NCI-H1436 (cell line): ENCODE measurements at places on chromosomes 7 and 10.

GRCh38 chr10:43322331-43322730 is 49.1 kb upstream of the FXYD4 start:
- DNase-seq, result no peak

GRCh38 chr10:98326621-98327027 is 58.6 kb upstream of the LOXL4 start:
- peak; percentile 45 for DNase-seq

DNA sequence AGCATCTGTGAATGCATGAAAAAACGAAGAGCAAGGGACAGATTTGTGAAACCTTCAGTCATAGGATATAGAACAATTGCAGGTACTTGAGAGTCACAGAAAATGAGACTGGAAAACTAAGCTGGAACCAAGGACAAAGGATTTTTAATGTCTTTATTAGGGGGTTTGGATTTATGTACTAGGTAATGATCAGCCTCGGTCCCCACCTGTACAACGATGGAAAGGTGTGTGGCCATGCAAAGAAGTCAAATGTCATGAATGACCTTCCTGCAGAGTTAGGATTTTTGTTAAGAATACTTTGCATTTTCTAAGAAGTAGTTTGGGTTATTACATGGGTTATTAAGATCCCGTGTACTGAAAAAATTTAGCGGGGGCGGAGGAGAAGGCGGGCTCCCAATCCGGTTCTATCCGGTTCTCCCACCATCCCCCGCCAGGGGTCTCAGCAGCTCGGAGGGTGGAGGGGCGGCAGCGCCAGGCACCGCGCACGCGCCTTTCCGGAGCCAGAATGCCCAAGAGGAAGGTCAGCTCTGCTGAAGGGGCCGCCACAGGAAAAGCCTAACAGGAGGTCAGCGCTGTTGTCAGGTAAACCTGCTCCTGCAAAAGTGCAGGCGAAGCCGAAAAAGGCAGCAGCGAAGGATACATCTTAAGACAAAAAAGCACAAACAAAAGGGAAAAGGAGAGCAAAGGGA is 327.5 kb upstream of the PLXDC2 start:
- DNase-seq, result no peak

DNA sequence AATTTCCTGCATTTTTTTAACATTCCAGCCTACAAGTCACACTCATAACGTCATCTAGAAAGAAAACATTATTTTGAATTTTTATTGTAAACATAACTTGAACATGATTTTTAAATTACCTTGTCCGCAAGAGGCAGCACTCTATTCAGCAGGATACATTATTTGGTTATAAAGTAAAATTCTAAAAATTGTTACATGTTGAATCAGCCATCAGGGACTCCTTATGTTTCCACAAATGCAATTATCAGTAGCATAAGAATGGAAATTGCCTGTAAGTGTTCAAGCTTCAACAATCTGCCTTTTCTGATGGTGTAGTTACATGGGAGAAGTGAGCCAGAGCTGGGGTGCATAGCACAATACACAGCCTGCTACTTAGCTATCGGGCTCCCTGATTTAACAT is 97.5 kb downstream of the ZNF365 start:
- no peak for DNase-seq

DNA sequence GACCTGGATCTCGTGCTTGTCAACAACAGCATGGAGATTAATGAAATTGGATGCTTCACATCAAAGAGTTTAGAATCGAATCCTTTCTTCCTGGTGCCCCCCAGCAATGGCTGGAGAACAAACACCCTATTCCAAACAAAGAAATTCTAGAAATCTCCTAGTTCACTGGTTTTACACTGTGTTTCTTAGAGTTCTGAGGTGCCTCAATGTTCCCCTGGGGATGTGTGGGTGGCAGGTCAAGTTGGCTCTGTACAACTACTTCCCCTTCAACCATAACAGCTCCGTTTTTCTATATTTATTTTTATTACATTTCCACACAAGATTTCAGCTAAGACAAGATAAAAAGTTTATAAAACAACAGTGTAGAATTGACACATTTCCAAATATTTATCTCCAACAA is 22.5 kb downstream of the CH25H start:
- no peak for DNase-seq
